ENCODE measurements at places on chromosomes 12 and 14. TPM values are rescaled to one million over a fixed set of nuclear protein-coding genes. Genes with fewer than 3 reads are reported as not detected.

KRT80 gene
- 0.20 TPM for total RNA-seq

GRCh38 chr12:269191-269590 is 6.6 kb upstream of the SLC6A13 start:
- DNase-seq: no peak

DNA sequence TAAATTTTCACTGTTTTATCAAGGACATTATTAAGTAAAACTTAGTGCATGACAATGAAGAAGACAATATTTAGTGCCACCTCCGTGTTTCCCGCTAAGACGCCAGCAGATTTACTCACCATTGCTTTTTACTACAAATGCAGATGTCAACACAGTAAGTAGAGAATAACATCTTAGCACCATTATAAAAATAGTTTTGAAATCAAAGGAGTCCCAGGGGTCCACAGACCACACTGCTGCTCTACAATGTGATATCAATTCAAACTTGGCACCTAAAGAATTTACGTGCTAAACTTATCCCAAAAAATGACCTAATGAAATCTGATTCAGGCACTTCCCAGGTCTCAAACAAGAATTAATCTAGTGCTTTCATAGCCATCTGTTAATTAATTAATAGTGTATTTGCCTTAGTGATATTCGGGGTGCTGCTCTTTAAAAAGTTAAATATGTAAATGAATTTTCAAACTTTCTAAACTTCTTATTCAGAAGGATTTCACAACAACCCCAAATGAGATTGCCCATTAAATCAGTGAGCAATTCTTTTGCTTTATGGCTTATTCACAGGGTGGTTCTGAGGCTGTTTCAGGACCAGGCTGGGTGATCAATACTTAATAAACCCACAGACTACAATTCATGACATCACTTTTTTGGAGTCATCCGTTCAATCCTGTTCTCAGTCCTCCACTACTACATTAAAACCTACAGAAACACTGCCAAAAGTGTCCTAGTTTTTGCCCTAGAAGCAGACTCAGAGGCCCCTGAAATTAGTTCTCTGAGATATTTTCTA is 161.3 kb upstream of the LMNTD1 start:
- no peak for DNase-seq

PZP gene
- 0.24 TPM for total RNA-seq

MOK gene
- 34.8 TPM for total RNA-seq
